Activated gamma-delta T cell (primary cell): ENCODE measurements at places on chromosomes 16 and 17.

GRCh38 chr16:3872216-3872895, 8.2 kb downstream of the CREBBP start:
- no peak for DNase-seq

DNA sequence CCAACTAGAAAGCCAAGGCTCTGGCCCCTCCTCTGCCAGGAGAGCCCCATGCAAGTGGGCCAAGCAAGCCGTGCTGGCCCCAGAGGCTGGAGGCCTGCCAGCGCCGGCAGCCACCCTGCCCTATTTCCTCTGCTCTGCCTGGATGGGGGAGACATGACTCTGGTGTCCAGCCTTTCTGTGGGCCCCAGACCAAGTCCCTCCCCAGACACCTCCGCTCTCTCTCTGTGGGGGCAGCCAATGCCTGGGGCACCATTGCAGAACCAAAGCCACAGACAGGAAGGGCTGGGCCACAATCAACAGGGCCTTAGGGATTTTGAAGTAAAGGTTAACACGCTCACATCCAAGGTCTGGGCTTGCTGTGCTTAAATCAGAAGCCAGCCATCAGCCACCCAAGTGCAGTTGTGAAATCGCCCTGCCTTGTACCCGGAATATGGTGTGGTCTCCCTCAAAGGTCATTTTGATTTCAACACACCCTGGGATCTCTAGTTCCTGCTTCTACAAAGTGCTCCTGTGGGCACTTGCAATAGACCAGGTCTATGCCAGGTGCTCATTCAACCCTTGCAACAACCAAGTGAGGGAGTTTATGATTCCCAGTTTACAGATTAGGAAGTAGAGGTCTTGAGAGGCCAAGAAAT, 63.5 kb upstream of the TEX2 start:
- no peak for DNase-seq

DNA sequence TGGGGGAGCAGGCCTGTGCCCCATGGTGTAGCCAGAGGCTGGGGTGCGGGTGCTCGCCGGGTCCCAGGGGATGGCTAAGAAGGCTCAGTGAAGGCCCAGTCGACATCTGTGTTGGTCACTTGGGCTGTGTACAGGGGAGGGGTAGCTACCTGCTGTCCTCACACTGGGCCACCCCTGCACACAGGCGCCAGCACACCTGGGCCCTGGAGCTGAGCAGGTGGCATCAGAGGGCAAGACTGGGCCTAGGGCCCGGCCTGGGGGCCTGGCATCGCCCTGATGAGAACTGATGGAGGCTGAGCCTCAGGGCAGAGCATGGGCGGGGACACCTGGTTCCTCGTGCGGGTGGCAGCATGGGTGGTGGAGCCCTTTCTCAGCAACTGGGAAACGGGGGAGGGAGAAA, 870 bp upstream of the CTRB2 start:
- DNase-seq: no peak

GRCh38 chr16:24352746-24353145, 96.6 kb downstream of the CACNG3 start:
- no peak for DNase-seq

DNA sequence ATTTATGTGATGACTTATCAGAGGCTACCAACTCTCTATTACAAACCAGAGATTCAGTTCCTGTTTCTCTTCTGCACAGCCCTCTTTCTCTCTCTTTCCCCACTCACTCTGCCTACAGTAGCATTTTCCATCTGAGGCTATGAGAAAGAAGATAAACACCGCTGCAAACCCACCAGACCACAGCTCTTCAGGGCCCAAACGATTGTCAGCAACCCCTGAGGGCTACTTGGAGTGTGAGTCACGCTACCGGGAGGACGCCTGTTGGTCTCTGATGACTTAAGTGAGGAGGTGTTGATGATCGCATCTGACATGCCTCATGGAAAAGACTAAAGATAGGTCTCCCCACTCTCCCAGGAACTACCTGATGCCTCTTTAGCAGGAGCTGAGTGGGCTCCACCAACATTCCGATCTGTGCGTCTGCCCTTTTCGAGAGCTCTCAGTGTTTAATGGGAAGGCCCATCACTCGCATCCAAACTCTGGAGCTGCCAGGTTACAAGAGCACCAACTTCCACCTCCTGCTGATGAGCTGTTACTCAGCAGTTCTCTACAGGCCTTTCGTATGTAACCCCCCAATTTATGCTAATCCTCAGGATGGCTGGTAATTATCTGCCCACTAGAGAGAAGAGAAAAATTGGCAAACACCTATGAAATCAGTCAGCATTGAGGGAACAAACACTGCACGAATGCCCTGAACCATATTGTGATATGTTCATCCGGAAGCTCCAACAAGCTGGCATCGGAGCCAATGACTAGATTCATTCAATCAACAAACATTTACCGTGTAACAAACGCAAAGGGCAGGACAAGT, 9.2 kb downstream of the GRIN2A start:
- no peak for DNase-seq

- no peak for DNase-seq
Observed at GRCh38 chr16:46961373-46962353, 11.8 kb downstream of the DNAJA2 start.

- no peak for DNase-seq
Observed at GRCh38 chr16:65783709-65784474, 582.6 kb upstream of the CDH5 start.
